ENCODE measurements at places on chromosomes 13 and 19.

- no peak overlapping the region for H3K27ac ChIP-seq
- no peak for DNase-seq
- H3K27me3 ChIP-seq, result no peaks in the 10 kb centered on the region
Measured at GRCh38 chr19:54173951-54174834, 1.2 kb upstream of the TMC4 start.

DNA sequence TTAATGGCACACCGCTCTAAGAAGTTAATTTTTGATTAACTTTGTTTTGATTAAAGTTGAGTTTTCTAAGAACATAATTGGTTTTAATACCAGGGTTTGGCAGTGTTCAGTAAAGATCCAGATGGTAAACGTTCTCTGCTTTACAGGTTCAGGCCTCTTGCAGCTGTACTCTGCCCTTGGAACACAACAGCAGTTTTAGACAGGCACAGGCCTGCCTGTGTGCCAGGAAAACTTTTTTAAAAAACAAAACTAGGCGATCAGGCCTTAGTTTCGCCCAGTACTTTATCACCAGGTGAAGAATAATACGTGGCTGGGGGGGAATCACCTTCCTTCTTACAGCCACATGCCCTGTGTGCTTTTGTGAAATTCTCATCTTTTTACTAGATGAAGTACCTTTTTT, 38.0 kb upstream of the TEX29 start:
- no peak for DNase-seq
- H3K4me3 ChIP-seq, result no peak overlapping the region
- no peak overlapping the region for H3K27ac ChIP-seq
- no peaks in the 10 kb centered on the region for H3K36me3 ChIP-seq
- H3K27me3 ChIP-seq, result no peaks in the 10 kb centered on the region
- H3K4me1 ChIP-seq, result no peaks in the 10 kb centered on the region

GRCh38 chr13:84290386-84290785, 408.1 kb upstream of the SLITRK1 start:
- no peaks in the 10 kb centered on the region for H3K36me3 ChIP-seq
- no peak for DNase-seq
- no peaks in the 10 kb centered on the region for H3K27me3 ChIP-seq
- H3K4me1 ChIP-seq, result no peaks in the 10 kb centered on the region

DNA sequence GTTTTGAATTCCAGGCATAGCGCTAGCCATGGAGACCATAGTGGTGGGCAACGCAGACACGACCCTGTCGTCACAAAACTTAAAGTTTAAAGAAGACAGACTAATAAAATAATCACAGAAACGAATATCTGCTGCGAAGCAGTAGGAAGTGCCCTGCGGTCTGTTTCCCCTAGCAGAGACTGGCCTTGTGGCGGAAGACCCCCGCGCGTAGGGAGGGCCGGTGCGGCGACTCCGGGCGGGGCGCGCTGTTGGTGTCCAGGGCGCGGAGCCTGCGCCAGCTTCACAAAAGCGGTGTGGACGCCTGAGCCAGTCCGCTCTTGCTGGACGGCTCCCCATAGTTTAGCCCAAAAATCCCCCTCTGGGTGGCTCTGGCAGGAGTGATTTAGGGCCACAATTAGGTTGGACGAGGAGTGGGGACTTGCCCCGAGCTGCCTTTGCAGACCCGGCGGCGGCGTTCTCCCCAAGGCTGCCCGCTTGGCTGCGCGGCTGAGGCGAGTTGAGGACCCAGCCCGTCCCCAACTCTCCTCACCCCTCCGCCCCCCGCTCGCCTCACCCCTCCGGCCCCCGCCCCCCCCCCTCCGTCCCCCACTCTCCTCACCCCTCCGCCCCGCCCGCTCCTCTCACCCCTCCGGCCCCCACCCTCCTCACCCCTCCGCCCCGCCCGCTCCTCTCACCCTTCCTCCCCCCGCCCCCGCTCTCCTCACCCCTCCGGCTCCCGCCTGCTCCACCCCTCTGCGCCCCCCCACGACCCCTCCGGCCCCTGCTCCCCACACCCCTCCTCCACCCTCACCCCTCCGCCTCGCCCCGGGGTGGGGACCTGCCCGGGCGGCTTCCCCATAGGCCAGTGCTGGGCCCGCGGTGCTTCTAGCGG, 14.2 kb upstream of the LATS2 start:
- no peak overlapping the region for H3K4me3 ChIP-seq
- H3K36me3 ChIP-seq, result no peaks in the 10 kb centered on the region

DNA sequence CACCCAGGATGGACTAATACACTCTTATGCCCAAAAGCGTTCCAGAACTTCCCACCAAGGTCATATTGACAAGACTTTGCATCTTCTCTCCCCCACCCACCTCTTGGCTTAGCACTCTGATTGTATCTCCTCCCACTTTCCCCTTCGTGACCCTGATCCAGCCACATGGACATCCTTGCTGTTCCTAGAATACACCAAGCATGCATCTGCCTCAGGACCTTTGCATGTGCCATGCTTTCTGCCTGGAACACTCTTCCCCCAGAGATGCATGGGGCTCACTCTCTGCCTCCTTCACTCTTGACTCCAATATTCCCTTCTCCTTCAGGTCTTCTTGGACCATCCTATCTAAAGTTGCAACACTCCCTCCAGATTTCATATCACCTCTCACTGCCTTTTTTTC, 16.2 kb upstream of the LAIR1 start:
- H3K36me3 ChIP-seq, result no peaks in the 10 kb centered on the region
- H3K4me3 ChIP-seq, result no peak overlapping the region

GRCh38 chr19:31334849-31335624, 14.2 kb downstream of the TSHZ3 start:
- H3K36me3 ChIP-seq, result no peaks in the 10 kb centered on the region
- peaks cover 88% of the 10 kb centered on the region for H3K27me3 ChIP-seq
- H3K27ac ChIP-seq, result no peak overlapping the region
- no peak for DNase-seq

Data from MM.1S (cell line).